ENCODE measurements at places on chromosomes 7 and 10. TPM values are rescaled to one million over a fixed set of nuclear protein-coding genes. Genes with fewer than 3 reads are reported as not detected.
A peak's percentile ranks its signal among the peaks of the same experiment; 100 is the strongest.

Gene FBXL13
- 0.43 TPM for total RNA-seq

GRCh38 chr10:86263209-86263608, 103.4 kb downstream of the GRID1 start:
- no peak for DNase-seq

GRCh38 chr10:97656777-97657176, 16.3 kb downstream of the PI4K2A start:
- no peak for DNase-seq

GRCh38 chr7:139696552-139696951, 81.2 kb downstream of the HIPK2 start:
- DNase-seq: peak; percentile 34

GRCh38 chr10:1151076-1152033, 95.2 kb downstream of the WDR37 start:
- DNase-seq: peak; percentile 77

All from GM23248 (cell line).